ENCODE measurements at places on chromosomes 13 and 19. TPM values are rescaled to one million over a fixed set of nuclear protein-coding genes. Genes with fewer than 3 reads are reported as not detected.
A peak's percentile ranks its signal among the peaks of the same experiment; 100 is the strongest.

The F2RL3 gene
- 0.03 TPM for total RNA-seq

DNA sequence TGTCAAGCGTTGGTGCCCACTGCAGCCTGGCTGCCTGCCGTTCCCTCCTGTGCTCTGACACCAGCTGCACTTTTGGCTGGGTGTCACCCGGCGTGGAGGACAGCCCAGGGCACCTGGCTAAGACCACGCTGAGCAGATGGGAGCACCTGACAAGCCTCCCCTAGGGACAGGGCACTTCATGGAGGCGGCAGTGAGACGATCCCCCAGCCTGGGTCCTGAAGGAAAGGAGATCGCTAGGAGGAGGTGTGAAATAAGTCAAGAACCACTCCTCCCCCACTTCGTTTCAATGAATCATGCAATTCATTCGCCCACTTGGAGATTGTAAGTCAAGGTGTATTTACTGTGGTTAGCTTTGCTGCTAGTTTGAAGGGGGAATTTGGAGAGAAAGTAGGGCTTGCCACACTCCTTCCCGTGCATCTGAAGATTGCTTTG is 38.8 kb downstream of the VSTM2B start:
- DNase-seq: no peak

DNA sequence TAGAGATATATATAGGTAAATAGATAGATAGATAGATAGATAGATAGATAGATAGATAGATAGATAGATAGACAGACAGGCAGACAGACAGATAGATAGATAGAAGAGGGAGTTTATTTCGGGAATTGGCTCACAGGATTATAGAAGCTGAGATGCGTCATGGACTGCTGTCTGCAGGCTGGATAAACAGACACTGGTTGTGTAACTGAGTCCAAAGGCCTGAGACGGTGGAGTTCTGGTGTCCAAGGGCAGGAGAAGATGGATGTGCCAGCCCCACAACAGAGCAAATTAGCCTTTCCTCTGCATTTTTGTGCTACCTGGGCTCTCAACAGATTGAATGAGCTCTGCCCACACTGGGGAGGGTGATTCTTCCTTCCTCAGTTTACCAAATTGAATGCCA is 2.7 kb downstream of the CYP4F3 start:
- no peak for DNase-seq

DNA sequence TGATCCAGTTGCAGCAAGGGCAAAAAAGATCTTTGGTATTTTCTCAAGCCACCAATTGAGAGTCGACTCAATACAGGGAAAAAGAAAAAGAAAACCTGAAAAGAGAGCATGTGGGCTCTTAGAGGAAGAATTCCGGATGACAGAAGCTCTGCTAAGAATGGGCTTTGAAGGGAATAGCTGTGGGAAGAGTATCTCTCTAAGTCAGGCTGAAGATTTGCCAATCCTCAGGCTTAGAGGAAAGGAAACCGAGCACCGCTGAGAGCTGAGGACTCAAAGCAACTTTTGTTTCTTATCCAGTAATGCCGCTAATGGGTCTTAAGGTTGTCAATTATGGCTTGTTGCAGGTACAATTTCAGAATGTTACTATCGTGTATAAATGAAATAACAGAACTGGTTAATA is 166.4 kb downstream of the EFNB2 start:
- peak; percentile 74 for DNase-seq
